ENCODE measurements at places on chromosomes 3 and 15.

DNA sequence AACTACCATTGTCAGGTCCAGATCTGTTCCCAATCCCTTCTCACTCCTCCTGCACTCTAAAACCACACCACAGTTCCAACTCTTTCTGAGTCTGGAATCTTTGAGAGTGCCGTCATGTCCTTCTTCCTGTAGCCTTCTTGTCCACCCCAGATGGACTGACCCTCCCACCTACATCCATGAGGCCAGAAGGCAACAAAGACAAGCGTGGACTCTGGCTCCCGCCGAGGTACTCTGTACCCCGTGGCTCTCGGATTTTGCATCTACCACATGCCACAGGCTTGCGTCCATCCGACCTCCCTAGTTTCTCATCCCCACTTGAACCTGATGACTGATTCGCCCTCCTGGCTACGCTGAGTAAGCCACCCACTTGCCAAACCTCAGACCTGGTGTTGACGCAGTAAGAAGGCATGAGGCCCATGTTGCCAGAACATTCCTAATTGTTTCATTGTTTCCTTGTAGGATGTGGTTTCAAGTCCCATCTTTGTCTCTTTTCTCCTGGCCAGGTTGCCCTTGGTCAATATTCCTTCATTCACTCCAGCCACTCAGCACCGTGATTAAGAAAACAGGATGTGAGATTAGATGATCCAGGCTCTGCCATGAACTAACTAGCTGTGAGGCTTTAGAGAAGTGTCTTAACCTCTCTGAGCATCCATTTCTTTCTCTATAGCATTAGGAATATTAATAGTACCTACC lies 1.1 kb upstream of the ZBTB38 start:
- DNase-seq = no peak

GRCh38 chr3:106611841-106612240 lies 743.0 kb upstream of the CBLB start:
- peak; percentile 10 for DNase-seq

GRCh38 chr15:61680260-61681037 lies 379.8 kb downstream of the VPS13C start:
- DNase-seq = no peak

DNA sequence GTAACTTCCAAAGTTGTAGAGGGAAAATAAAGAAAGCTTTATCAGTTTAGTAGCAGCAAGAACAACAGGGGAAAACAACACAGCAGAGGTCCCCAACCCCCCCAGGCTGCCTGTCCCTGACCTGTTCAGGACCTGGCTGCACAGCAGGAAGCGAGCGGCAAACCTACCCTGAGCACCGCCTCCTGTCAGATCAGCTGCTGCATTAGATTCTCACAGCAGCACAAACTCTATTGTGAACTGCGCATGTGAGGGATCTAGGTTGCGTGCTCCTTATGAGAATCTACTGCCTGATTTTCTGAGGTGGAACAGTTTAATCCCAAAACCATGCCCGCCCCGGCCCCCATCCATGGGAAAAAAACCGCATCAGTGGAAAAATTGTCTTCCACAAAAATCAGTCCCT lies 40.3 kb downstream of the USP50 start:
- no peak for DNase-seq

- no peak for DNase-seq
Measured at GRCh38 chr3:60081381-60082095, 1031.7 kb upstream of the CFAP20DC start.

Measured in NCI-H2029 (cell line).